ENCODE measurements at places on chromosomes 6 and 20.
A peak's percentile ranks its signal among the peaks of the same experiment; 100 is the strongest.

DNA sequence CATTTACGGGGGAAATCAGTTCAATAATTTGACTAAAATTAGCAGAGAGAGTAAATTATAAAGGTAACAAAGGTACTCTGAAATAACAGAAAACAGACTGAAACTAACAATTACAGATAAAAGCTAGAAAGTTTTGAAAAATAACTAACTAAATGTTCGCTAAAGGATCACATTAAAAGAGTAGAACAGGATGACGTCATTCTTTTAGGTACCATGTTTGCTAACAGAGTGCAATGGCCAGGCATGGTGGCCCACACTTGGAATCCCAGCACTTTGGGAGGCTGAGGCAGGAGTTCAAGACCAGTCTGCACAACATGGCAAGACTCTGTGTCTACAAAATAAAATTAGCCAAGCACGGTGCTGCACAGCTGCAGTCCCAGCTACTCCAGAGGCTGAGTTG, 212.3 kb upstream of the CDYL start:
- no peak for DNase-seq

DNA sequence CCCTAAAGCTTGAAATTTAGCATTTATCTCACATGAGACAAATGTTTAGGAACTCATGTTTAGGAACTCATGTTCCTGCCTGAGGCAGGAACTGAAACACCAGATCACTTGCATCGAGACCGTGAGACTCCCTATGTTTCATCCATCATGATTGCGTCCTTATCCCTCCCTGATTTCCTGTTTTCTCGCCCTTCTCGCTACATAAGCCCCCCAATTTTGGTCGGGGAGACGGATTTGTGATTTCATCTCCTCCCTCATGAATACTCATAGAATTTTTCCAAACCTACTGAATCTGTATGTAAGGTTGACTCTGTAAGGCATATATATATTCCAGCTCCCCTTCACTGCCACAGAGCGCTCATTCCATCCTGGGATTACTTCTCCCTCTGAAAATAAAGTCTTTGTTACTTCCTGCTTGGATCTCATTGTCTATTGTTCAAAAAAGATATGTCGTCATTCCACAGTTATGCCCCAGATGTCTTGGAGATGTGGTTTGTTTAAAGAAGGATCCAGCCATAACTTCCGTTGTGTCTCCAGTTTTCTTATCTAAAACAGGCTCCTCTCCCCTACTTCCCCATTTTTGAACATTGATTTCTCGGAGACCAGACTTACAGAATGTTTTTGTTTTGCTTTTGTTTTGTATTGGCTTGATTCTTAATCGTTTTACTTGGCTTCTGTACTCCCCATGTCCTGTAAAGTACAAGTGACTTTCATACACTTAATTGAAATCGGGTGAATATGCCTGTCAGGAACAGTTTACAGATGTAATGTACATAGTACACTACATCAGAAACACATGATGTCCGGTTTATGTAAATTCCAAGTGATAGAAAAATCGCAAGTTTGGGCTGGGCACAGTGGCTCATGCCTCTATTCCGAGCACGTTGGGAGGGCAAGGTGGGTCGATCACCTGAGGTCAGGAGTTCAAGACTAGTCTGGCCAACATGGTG, 118.7 kb downstream of the HFE start:
- DNase-seq = no peak

- DNase-seq = peak; percentile 84
Measured at GRCh38 chr20:57672164-57672563, 37.7 kb downstream of the PMEPA1 start.

- DNase-seq = no peak
Measured at GRCh38 chr20:12255461-12255970, 337.8 kb downstream of the BTBD3 start.

DNA sequence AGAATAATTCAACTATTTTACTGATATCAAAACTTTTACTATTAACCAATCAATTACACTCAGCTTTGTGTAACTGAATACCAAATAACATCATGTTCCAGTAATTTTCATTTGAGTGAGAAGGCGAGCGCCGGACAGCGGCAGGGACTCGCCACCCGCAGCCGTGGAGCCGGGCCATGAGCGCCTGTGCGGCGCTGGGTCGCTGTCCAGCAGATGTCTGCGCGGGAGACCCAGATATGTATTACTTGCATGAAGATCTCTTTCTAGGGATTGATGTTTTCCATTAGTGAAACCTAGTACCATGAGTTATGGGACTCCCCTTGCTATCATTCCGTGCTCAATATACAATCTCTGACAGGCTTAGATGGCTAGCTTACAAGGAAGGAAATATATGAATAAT, 245.1 kb upstream of the PRSS16 start:
- no peak for DNase-seq
